GM12865 (cell line): ENCODE measurements at places on chromosomes 11 and 22.
A peak's percentile ranks its signal among the peaks of the same experiment; 100 is the strongest.

- peak; percentile 60 for DNase-seq
Measured at GRCh38 chr11:72224564-72225410, at the start of gene INPPL1. Gene INPPL1, plus strand, starts transcription at chr11:72224767. Its CDS starts 218 bp downstream, at chr11:72224985.

GRCh38 chr11:61685617-61685967, 5.4 kb downstream of the DAGLA start:
- no peak for DNase-seq

- DNase-seq: no peak
Measured at GRCh38 chr22:19626666-19627065, 87.6 kb upstream of the SEPTIN5 start.

DNA sequence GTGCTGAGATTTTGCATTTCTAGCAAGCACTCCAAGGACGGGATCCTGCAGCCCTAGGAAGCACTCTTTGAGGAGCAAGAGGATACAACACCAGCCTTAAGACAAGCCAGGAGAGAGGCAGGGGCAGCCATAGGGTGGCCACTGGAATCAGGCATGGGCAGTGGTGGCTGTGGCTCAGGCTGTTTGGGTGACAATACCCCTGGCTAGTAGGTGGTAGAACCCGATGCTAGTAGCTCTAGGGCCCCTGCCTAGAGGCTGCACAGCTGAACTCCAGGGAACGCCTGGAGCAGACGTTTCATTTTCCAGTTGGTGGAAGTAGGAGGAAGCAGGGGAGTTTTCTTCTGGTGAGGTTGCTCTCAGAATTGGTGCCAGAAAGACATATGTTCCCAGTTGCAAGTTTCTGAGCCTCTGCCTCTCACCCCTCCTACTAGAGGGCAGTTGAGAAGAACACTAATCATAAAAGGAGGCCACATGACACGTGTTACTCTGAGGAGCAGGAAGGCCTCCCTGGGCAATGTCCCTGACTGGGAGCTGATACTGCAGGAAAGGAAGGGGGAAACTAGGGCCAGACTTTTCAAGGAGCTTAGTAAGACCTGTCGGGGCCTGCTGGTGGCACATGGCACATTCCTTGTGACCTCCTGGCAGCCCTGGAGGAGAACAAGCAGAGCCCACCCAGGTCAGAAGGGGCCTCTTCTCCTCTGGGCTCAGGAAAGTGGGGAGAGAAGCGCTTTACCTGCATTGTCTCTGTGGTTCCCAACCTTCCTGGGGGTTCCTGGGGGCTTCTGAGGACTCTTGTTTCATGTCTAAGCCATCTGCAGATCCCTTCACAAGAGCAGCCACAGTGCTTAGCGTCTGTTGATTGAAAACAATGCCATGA, 56.6 kb upstream of the DRD2 start:
- DNase-seq: no peak

DNA sequence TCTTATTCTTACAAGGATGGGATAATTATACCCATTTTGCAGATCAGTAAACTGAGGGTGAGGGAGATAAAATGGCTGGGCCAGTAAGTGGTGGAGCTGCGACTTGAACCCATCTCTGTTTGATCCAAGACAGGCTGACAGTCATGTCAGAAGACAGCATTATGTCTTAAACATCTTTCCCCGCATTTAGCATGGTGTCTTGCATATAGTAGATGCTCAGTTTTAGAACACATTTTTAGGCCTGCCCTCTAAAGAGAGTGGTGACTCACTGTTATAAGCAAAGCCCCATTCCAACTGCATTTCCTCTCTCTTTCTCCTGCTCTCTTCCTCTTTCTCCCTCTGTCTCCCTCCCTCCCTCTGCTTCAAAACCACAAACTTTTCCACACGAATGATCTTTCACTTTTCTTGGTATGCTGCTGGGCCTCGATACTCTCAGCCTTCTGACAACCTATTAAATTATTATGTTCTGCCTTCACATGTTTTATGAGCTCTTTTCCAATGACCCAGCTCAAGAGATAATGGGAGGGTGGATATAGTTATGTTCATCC, 25.2 kb downstream of the CWC15 start:
- no peak for DNase-seq

GRCh38 chr11:59289356-59290181, 69.1 kb upstream of the OR5AN1 start:
- no peak for DNase-seq

DNA sequence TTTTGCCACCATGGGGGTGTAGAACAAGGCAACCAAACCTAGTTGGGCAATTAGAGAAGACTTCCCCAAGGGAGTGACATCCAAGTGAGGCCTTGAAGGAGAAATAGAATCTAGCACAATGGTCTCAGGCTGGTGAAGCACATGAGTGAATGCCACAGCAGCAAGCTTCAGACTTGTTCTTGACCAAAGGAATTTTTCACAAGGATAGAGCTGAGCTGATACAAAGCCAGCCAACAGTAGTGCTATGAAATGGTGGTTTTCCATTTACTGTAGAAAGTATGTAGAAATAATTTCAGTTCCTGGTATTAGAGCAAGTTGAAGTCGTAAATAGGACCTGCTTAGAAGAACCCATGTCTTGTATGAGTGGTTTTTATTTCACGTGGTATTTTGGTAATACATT, 148.3 kb upstream of the RASSF10 start:
- DNase-seq: peak; percentile 42

DNA sequence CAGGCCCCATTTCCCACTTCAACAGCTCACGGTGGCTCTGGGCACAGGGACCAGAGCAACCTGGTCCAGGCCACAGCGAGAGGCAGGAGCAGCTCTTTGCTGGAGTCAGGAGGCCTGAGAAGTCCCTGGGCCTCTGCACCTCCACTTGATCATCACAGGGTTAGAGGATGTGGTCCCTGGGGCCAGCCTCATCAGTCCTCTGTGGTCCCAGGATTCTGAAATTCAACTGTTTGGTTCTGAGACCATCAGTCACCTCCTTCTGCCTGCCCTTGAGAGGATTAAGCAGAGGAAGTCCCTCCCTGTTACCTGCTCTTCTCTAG, 24.9 kb upstream of the CBX7 start:
- no peak for DNase-seq

DNA sequence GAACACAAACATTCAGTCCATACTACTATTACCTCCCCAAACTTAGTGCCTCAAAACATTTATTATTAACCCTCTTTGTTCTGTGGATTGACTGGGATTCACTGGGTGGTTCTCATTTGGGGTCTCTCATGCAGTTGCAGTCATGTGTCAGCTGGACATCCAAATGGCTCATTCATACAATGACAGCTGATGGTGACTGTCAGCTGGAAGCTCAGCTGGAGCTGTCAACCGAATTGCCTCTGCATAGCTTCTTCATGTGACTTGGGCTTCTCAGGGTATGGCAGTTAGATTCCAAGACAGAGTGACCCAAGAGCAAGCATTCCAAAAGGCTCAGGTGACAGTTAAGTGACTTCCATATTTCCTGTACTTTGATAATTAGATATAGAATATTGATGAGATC, 85.2 kb downstream of the CCDC34 start:
- DNase-seq: no peak

- DNase-seq: no peak
Measured at GRCh38 chr22:36461665-36462649, 19.5 kb downstream of the TXN2 start.

GRCh38 chr11:121473064-121473777, 20.5 kb upstream of the SORL1-AS1 start:
- no peak for DNase-seq

DNA sequence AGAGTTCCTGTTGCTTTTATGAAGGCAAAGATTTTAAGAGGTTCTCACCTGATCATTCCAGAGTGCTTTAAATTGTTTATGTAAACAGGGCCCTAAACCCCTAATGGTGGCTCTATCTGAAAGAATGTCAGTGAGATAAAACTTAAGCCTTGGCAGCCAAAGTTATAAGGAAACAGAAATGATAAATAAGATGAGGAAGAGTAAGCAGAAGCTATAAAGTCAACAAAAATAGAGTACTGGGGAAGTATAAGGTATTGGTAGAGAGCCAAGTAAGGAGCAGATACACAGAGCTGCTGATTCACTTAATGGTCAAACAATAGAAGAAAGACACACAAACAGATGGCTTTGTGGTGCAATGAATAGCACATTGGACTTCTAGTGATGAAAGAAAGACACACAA, 37.9 kb downstream of the TMPRSS5 start:
- no peak for DNase-seq

DNA sequence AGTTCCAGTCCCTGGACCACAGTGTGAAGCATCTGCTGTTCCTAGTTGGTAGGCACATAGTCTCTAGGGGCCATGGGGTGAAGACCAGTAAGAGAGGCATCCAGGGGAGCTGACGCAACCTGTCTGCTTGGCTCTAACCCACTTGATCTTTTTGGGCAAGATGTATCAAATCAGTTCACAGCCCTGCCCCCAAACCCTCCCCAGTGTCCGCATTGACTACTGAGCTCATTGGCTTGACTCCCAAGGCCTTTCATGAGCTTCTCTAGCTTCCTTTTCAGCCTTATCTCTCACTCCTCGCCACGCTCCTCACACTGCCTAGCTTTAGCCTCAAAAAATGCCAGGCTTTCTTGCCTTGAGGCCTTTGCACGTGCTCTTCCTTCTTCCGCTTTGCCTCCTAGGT, 29.7 kb upstream of the ABCC8 start:
- DNase-seq: no peak

GRCh38 chr22:42766860-42767259, 46.2 kb upstream of the A4GALT start:
- no peak for DNase-seq

DNA sequence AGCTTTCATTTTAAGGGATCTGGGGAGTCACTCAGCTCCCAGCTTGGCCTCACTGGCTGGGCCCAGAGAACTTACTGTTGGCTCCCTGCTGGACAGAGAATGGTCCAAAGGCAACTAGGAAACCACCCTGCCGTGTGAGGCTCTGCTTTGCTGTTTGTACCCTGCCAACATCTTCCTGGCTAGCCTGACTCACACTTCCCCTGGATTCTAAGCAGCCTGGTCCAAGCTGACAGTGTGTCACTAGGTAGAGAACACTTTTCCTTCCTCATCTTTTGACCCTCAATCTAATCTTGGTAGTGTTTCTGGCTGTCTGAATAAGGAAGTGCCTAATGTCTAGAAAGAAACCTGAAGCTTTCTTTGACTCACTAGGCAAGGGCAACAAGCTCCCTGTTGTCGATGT, 76.7 kb downstream of the FAR1 start:
- no peak for DNase-seq

GRCh38 chr22:27878541-27878940, 40.5 kb downstream of the PITPNB start:
- no peak for DNase-seq

GRCh38 chr11:1397146-1397861, 7.6 kb downstream of the BRSK2 start:
- DNase-seq: no peak

DNA sequence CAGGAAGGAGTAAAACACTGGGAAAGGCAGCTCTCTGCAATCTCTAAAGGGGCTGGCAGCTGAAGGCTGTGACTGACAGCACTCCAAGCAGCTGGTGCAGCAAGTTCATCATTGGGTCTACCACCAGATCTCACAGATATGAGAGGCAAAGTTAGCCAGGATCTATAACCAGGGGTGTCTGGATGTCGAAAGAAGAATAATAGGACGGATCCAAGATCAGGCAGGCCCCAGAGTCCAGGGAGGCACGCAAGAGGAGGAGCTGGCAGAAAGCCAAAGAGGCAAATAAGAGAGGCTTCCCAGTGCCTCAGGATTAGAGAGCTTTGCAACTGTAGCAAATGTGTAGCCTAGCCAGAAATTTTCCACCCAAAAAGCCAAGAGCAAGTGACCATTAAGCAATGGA, 77.1 kb downstream of the RBMXL2 start:
- DNase-seq: no peak

DNA sequence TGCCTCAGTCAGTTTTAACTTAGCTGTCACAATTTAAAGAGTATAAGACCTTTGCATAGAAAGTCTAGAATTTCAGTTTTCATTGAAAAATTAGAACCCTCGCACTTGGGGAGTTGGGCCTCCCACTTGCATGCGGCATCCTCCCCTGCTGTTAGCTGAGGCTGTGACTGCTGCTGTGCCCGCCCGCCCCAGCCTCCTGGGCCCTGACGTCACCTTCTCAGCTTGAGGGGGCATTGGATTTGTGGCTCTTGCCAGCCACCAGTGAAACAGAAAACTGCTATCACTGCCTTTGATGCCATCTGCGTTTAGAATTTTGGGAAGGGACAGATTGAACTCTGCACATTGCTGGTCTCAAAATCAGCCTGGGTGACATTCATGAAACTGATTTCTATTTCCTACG, 108.7 kb downstream of the CTTN start:
- no peak for DNase-seq

DNA sequence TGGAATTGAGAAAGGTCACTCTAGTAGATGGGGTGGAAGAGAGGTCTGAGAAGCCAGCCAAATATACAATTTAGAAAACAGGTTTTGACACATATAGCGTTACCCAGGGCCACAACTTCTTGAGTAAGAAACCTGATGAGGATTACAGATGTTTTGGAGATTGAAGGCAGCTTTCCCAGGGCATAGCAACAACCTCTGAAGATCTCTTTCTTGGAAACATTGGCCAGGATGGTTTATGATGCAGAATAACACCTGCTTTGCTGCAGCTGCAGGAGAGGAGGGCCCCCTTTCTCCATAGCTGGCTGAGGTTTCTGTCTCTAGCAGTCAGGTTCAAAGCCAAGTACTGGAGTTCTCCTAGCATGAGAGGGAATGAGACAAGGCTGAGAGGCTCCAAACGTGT, 75.1 kb upstream of the NUP50 start:
- no peak for DNase-seq

GRCh38 chr11:2721210-2721916, 21.6 kb upstream of the KCNQ1OT1 start:
- no peak for DNase-seq

GRCh38 chr11:123729602-123730001, 11.9 kb downstream of the ZNF202 start:
- DNase-seq: no peak

- no peak for DNase-seq
Measured at GRCh38 chr11:114057605-114058004, 1.9 kb upstream of the ZBTB16 start.

DNA sequence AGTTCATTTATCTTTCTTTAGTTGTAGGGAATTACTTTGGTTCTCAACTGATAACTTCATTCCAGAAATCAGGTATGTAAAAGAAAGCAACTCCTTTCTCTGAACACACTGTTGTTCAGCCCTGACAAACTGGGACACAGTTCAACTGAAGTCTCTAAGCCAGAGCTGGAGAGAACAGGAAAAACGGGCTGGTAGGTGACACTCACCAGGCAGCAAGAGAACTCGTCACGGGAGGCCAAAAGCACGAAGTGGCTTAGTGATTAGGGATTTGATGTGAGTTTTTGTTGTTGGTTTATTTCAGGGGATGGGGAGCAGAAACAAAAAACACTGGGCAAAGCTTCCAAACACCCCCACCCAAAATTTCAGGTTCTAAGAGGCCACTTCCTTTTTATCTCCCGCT, 54.1 kb downstream of the MYH9 start:
- no peak for DNase-seq

GRCh38 chr22:20175597-20175900, 24.7 kb upstream of the CCDC188 start:
- no peak for DNase-seq

DNA sequence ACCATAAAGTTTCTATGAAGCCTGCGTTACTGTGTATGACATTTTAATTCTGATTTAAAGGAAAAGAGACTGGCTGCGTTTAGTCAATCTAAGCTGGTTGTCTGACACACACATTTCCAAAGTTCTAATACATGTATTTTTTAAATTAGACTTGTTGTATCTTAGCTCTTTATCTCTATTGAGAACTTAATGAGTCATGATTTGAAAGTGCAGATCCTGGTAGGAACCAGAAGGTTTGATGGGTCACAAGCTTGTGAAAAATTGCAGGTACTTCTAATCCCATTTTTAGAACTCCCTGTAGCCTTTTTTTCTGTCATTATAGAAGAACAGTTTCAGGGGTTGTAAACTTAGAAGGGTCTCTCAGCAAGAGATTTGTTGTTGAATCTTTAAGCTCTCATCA, 210.3 kb downstream of the DDX10 start:
- no peak for DNase-seq
